ENCODE measurements at places on chromosomes 12 and 14. TPM values are rescaled to one million over a fixed set of nuclear protein-coding genes. Genes with fewer than 3 reads are reported as not detected.

- no peak for DNase-seq
Observed at GRCh38 chr14:88505621-88506020, 49.2 kb downstream of the PTPN21 start.

RAPGEF3 gene
- 13.2 TPM for polyA plus RNA-seq

- no peak for DNase-seq
Observed at GRCh38 chr12:120851444-120851843, 52.7 kb downstream of the SPPL3 start.

- no peak for DNase-seq
Observed at GRCh38 chr12:132872975-132873421, 14.4 kb downstream of the CHFR start.

Measured in muscle of back (tissue), 13 donors.